ENCODE measurements at places on chromosomes 6 and 20.

DNA sequence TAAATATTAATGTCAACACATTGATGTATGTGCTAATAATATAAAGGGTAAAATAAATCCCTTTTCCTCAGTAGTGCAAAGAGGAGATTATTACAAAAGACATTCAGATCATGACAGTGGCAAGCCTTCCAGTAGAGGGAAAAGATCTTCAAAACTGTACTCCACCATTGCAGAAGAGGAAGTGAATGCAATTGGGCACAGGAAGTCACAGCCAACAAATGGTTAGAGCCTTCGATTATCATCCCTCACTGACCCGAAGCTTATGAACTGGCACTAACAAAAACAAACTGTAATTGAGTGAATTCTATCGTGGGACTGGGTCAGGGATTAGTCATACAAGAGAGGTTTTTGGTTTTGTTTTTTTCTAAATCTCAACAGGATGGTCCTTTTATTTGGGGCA, 39.3 kb upstream of the SCGN start:
- DNase-seq, result no peak

DNA sequence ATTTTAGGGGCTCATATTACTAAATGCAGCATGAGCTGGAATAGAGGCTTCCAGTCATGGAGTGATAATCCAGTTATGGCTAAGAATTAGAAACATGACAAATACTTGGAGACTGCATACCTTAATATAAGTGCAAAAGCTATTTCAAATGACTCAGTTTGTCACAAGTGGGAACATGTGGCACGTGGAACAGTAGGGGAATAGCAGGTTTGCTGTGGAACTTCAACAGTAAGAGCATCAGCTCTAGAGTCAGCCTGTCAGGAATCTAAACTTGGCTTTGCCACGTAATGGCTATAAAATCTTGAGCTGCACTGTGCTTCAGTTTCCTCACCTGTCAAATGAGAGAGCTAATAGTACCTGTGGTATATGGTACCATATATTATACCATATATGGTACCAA, 62.1 kb downstream of the HTR1B start:
- no peak for DNase-seq

- peak; percentile 40 for DNase-seq
Observed at GRCh38 chr6:79134699-79135474, 56.8 kb upstream of the PHIP start.

DNA sequence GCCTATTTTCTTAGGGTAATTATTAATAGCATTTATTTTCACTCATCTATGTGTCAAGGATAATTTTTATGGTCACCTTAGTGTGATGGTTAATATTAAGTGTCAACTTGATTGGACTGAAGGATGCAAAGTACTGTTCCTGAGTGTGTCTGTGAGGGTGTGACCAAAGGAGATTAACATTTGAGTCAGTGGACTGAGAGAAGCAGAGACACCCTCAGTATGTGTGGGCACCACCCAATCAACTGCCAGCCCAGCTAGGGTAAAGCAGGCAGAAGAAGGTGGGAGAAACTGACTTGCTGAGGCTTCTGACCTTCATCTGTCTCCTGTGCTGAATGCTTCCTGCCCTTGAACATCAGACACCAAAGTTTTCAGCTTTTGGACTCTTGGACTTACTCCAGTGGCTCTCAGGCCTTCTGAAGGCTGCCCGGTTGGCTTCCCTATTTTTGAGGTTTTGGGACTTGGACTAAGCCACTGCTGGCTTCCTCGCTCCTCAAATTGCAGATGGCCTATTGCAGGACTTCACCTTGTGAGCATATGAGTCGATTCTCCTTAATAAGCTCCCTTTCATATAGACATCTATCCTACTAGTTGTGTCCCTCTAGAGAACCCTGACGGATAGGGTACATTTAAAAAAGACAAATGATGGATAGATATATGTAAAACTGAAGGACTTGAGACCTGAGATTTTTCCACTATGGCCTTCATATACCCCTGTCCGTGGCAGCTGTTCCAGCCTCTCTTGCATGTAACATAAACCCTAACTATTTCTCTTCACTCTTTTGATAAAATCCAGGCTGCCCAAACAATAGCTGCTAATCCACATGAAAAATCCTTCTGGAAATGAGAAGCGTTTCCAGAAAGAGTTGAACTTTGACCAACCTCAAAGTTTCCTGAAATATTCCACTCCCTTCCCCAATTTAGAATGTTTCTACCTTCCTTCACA, 62.1 kb upstream of the RGS17 start:
- DNase-seq, result no peak

GRCh38 chr6:117518870-117519269, 36.4 kb downstream of the DCBLD1 start:
- no peak for DNase-seq

GRCh38 chr6:146972546-146972945, 231.7 kb upstream of the STXBP5 start:
- no peak for DNase-seq

All from NCI-H2171 treated with DMSO at 0.1 percent for 48 hours (cell line).